ENCODE measurements at places on chromosomes 1 and 21.

DNA sequence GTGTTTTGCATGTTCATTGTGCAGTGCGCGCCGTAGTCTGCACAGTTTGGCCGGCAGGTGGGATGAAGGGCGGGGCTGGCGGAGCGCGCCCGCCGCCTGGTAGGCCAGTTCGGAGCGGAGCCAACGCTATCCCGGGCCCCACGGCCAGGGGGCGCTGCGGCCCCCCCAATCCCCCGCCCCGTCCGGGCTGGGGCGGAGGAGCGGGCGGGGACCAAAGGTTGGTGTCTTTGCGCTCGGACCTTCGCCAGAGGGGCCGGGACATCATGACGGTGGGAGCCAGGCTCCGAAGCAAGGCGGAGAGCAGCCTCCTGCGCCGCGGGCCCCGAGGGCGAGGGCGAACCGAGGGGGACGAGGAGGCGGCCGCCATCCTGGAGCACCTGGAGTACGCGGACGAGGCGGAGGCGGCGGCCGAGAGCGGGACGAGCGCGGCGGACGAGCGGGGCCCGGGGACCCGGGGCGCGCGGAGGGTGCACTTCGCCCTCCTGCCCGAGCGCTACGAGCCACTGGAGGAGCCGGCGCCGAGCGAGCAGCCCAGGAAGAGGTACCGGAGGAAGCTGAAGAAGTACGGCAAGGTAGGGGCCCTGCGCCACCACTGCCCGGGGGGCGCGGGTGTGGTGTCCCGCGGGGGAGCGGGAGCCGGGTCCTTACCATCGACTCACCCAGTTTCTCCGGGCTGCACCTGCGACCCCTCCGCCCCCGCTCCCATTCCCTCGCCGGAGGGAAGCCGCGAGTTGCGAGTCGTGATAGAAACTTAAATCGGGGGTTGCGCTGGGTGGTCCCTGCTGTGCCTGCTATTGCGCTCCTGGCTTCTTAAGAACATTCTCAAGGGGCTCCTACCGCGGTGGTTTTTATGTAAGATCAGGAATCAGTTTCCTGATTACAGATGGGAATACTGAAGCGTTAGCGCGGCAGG, at the start of gene C1orf115:
Gene C1orf115 (plus strand): TSS at position 224 of the 913 bp plus-strand sequence. CDS start 40 bp downstream, at position 264.
- DNase-seq: peak; percentile 60

DNA sequence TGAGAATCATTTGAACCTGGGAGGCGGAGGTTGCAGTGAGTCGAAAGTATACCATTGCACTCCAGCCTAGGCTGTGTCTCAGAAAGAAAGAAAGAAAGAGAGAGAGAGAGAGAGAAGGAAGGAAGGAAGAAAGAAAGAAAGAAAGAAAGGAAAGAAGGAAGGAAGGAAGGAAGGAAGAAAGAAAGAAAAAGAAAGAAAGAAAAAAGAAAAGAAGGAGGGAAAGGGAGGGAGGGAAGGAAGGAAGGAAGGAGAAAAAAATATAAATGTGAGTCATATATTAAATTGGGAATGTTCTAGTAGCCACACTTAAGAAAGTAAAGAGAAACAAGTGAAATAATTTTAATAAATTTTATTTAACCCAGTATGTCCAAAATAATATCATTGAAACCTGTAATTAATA, 16.7 kb upstream of the CITED4 start:
- DNase-seq: no peak

- no peak for DNase-seq
Observed at GRCh38 chr1:217528271-217528670, 102.6 kb downstream of the GPATCH2 start.

GRCh38 chr1:184685116-184685515, 69.5 kb downstream of the EDEM3 start:
- no peak for DNase-seq

DNA sequence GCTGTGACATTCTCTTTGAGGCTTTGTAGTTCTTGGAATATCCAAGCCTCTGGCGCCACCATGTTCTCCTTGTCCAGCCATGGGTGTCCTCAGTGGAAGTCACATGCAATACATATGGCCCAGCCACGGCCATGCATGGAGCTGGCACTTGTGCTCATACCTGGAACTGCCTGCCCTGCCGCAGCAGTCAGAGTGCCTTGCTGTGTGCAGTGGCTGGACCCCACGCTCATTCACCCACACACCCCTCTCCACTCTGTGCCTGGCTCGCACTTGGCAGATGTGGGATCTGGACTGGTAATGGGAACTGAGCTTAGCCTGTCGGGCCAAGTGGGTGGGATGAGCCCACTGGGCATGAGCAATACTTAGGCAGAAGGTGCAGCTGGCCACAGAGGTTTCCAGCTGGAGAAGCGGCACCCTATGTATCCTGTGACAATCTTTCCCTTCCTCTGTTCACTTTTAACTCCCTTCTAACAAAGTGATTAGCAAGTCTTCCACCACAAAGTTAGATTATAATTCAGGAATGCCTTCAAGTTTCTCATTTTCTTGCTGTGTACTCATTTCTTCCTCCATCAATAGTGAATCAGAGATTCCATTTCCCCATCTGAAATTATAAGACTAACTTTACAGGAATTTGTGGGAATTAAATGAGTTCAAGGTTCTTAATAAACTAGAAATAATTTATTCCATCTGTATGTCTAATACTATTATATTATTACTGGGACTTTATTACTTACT, 351.6 kb upstream of the NCAM2 start:
- DNase-seq: no peak

GRCh38 chr1:28127617-28128257, 39.3 kb upstream of the EYA3 start:
- no peak for DNase-seq

DNA sequence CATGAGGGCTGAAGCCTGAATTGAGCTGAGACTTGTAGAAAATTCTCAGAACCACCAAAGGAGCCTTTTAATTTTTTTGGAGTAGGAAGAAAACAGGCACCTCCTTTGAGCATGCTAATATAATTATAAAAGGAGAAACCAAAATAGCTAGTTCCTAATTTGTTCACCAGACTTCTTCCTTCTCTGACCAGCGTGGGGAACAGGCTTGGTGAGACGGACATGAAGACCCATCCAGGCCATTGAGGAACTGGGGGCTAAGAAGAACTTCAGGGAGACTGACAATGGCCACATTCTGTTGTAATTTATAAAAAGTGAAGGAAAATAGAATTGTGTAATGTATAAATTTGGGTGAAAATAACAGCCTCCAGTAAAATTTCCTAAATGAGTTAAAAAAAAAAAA, 62.6 kb downstream of the MAN1C1 start:
- DNase-seq: no peak

DNA sequence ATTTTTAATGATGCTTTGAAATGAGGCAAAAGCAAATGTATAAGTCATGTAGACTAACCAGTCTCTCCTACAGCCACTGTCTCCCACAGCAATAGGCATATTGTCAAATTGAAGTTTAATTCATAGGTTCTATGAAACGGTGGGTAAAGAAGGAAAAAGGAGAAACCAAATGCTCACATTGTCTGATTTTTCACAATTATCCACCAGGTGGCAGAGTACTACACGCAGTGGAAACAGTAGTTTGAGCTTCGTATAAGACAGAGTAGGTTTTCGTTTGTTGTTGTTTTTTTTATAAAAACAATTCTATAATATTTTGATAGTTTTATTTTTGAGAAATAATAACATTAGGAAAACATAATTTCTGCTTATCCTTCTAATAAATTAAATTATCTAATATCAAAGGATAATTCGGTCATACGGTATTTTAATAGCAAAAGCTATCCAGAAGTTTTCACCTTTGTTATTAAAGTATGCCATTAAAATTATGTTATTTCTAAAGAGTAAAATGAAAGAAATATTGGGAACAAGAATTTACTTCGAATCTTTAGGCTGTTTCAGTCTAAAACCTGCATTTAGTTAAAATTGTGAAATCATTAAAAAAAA, 39.1 kb downstream of the TYW3 start:
- DNase-seq: no peak

DNA sequence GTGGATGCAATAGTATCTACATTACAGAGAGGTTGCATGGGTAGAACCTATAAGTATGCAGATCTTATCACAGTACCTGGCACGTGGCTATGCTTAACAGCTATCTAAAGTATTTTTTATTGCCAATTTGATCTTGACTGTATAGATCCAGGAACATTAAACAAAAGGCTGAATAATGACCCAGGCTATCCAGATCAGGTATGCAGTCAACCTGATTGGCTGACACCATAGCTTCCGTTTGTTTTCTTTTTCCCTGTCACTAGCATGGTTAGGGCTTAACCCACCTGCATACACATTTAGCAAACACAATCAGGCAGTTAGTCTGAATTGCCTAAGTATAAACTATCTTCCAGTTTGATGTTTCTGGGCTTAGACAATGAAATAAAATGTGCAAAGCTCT, 264.9 kb upstream of the PLXNA2 start:
- DNase-seq: no peak

DNA sequence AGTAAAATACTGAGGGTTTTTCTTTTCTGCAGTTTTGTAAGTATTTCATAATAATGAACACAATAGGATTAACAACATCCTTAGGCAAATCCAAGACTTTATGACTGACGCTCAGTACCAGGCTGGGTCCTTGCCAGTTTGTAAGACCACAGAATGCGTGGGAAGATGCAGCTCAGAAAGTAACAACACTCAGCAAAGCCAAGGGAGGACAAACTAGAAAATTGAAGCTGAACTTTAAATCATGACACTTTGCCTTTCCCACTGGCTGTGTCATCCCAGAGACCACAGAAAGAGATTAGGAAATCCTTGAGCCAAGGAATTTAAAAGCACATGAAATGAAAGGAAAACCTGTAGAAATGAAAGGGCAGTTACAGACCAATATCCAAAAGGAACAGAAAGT, 426.3 kb upstream of the CHRM3 start:
- no peak for DNase-seq

- no peak for DNase-seq
Observed at GRCh38 chr1:55825461-55825860, 610.3 kb upstream of the USP24 start.

- DNase-seq: no peak
Observed at GRCh38 chr1:17167041-17167785, 37.7 kb upstream of the PADI1 start.

- DNase-seq: no peak
Observed at GRCh38 chr1:203453616-203454015, 22.0 kb upstream of the PRELP start.

DNA sequence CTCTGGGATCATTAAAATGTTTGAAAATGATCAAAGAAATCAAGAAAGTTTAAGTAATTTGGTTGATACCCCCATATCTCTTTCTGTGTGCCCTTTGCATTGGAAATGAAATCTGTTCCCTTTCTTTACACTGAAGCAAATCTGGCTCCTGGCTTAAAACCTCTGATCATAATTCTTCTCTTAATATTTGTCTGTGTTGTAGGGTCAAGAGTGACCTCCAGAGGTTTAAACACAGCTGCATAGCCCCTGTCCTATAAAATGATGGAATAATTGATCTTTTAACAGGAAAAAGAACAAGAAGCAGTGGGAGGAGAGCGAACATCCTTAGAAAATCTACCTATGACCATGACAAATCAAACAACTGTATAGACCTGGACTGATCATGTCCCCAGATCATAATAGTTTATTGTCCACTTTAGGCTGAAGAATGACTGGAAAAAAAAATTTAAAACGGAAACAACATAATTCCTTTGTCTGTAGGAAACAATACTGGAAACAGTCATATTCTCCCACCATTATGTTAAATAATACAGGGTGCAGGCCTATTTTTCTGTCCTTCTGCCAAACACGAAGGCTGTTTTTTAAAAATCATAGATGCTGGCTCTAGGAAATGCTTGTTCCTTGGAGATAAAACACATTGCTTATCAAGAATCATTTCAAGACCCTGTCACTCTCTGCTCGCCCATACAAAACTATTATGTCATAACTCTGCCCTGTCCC, 184.3 kb downstream of the NEGR1 start:
- no peak for DNase-seq

- DNase-seq: no peak
Observed at GRCh38 chr1:68409426-68409825, 40.3 kb downstream of the RPE65 start.

- DNase-seq: no peak
Observed at GRCh38 chr1:212591922-212592321, 16.6 kb upstream of the ATF3 start.

DNA sequence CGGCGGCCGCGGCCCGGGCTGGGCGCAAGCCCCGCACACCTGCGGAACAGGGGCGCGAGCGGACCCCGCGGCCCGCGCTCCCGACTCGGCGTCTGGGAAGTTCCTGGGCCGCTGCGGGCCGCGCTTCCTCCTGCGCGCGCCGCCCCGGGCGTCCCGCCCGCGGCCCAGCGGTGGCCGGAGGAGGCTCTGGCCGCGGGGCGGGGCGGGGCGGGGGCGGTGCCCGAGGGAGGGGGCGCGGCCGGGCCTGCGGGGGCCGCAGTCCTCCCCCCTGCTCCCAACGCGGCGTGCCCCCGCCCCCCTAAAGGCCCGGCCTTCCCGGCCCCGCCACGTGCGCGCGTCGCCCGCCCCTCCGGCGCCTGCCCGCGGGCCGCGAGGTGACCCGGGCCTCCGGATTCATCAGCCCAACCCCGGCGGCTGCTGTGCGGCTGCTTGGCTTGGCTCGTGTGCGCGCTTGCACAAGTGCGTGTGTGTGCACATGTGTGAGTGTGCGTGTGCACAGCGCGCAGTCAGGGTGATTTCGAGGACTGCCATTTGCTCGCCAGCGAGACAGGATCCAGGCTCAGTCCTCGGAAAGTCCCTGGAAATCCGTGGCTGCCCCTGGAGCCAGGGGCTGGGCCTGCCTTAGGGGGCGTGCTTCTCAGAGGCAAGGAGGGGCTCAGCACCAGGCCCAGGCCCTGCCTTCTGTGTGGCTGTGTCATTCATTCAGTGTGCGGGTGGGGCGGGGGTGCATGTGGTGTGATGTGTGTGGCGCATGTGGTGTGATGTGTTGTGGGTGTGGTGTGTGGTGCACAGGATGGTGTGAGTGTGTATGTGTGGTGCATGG, at the start of gene C2CD2:
Gene C2CD2 (minus strand): TSS at position 188 of the 823 bp plus-strand sequence. CDS start 370 bp downstream, outside the sequence.
- no peak for DNase-seq

DNA sequence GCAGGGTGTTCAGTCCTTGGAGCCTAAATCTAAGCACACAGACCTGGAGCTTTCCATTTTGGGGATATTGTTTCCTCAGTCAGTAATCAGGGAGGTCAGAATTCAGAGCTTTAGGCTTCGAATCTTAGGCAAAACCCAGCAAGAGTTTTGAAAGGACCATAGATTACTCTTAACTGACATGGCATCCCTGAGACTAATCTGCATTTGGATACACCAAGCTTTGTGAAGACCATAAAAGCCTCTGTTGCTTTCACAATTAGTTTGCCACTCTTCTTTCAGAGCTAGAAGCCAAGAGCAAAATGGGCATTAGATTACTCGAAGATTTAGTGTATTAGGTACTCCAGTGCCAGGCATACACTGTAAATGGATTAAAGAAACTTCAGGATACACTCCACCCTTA, 131.8 kb upstream of the GREM2 start:
- no peak for DNase-seq

GRCh38 chr1:58939146-58939545, 155.3 kb upstream of the JUN start:
- no peak for DNase-seq

DNA sequence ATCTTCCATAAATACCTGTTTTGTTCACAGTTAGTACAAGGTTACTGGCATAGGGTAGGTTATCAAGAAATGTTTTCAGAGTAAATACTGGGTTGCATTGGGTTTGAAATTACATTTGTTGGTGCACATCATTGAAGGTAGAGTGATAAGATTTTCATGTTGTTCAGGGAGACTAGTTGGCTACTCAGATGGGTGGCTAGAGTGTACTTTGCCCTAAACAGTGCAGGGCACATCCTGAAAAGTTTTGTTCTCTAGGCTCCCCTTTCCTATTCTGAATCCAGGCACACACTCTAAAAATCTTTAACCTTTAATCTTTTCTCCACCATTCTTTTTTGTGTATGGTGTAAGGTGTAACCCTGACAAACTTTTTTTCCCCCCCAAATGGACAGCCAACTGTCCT, 18.0 kb downstream of the POU2F1 start:
- DNase-seq: no peak

Measured in stimulated activated CD4-positive, alpha-beta T cell treated with anti-CD3 and anti-CD28 coated beads, TNF-alpha, amount 100 ng/mL, for 48 hours (primary cell).